ENCODE measurements at places on chromosomes 2 and 18.

DNA sequence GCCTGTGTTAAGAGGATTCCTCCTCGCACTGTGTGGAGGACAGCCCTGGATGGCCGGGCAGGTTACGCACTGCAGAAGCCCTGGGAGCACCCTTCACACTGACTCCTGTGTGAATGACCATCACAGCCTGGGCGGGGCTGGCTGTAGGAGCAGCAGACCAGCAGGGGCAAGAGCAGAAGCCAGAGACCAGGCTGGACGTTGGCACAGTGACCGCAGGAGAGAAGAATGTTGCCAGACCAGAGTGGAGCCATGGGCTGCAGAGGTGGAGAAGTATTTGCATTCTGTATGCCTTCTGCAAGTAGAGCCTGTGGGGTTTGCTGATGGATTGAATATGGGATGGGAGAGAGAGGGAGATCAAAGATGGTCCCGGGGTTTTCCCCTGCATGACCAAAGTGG, 23.1 kb downstream of the LRRFIP1 start:
- peak; percentile 76 for DNase-seq

- DNase-seq: no peak
These were observed 144.6 kb downstream of the QPCT start for GRCh38 chr2:37489041-37489456.

- DNase-seq: peak; percentile 85
These were observed 2.3 kb upstream of the NR4A2 start for GRCh38 chr2:156334496-156335478.

GRCh38 chr2:27356056-27356381, 545 bp downstream of the GTF3C2 start:
- DNase-seq: peak; percentile 74

All from kidney tubule cell (primary cell).